ENCODE measurements at places on chromosomes 7 and 10.

DNA sequence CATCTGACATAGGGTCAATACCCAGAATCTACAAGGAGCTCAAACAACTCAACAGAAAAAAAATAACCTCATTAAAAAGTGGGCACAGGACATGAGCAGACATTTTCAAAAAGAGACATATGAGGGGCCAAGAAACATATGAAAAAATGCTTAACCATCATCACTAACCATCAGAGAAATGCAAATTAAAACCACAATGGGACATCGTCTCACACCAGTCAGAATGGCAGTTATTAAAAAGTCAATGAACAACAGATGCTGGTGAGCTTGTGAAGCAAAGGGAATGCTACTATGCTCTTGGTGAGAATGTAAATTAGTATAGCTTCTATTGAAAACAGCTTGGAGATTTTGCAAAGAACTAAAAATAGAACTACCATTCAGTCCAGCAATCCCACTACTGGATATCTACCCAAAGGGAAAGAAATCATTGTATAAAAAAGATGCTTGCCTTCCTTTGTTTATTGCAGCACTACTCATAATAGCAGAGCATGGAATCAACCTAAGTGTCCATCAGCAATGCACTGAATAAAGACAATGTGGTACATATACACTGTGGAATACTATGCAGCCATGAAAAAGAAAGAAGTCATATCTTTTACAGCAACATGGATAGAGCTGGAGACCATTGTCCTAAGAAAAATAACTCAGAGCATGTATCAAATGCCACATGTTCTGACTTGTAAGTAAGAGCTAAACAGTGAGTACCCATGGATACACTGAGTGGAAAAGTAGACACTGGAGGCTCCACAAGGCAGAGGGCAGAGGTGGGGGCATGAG, 139.8 kb downstream of the ADARB2 start:
- DNase-seq = no peak

DNA sequence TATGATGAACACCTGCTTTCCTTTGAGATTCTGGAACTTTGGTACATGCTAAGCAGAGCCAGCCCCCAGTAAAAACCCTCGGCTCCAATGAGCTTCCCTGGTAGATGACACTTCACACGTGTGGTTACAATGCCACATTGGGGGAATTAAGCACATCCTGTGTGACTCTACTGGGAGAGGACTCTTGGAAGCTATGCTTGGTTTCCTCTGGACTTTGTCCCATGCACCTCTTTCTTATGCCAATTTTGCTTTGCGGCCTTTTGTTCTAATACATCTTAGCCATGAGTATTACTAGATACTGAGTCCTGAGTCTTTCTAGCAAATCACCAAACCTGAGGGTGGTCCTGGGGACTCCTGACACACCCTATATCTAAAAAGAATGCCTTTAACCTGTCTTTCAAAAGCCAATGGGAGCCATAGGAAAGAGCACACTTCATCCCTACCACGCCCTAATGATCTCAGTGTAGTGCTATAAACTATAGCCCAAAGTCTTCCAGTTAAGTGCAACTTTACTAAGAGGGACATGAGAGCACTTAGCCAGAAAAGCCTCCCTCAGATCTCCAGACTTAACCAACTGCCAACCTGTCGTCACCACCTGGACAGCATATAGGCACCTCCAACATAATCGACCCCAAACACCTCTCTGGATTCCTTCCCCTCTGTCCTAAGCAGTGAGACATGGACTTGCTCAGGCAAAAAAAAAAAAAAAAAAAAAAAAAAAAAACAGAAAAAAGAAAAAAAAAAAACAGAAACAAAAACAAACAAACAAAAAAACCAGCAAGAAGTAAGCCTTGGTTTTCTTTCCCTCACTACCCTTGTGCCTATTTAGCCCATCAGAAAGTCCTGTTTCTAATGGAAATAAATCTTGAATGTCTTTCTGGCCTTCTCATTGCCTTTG, 37.4 kb downstream of the CCDC6 start:
- DNase-seq = no peak

DNA sequence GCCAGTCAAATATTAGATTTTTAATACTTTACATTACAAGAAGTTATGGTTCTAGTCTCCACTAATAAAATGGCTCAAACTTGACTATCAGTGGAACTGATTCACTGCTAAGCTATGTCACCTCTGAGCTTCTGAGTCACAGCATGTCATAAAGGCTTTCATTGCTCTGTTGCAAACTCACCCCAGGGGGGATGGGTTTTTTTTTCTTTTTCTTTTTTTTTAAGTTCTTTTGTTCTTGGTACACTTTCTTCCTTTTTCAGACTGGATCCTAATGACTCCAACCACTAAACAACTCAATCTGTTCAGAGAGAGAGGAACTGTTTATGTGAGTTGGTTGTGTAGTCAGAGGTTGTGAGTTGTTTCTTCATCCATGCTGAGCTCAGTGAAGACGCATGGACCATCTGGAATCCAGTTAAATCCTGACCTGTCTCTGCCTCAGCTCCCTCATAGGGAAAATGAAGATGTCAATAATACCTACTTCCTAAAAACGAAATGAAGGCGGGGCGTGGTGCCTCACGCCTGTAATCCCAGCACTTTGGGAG, 11.0 kb downstream of the MYOF start:
- DNase-seq = no peak

- DNase-seq = peak; percentile 86
These were observed at the start of gene CADPS2 for GRCh38 chr7:122886357-122887081. TSS of gene CADPS2 (minus strand) at chr7:122886460. CDS start at chr7:122886337, 123 bp downstream.

GRCh38 chr10:120034236-120034635, 141.7 kb downstream of the SEC23IP start:
- no peak for DNase-seq

GRCh38 chr10:128708182-128708581, 582.0 kb upstream of the MKI67 start:
- DNase-seq = no peak

Data from SK-N-SH (cell line).